ENCODE measurements at places on chromosomes 16 and 17.

DNA sequence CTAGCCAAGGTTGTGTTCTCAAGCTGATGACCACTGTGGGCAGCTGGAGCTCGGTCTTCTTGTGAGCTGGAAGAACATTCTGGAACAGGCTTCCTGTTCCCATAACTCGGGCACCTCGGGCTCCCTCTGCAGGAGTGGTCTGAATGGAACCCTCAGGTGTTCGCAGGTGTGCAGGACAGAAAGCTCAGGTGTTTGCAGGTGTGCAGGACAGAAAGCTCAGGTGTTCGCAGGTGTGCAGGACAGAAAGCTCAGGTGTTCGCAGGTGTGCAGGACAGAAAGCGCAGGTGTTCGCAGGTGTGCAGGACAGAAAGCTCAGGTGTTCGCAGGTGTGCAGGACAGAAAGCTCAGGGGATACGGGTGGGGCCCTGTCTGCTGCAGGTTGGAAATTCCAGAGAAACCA, 109.0 kb upstream of the CACNG5 start:
- DNase-seq = no peak

DNA sequence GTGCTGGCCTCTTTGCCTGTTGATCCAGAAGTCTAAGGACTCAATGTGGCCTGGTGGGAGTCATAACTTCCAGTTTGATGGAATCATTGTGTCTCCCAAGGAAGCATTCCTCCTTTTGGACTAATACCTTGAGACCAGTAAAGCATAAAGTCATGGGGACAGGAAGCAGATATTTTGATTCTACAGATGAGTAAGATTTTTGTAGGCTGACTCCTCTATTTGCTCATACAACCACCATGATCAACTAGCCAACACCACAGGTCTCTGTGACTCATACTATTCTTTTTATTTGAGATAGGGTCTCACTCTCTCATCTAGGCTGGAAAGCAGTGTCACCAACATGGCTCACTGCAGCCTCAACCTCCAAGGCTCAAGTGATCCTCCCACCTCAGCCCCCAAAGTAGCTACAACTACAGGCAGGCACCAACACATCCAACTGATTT, 6.2 kb downstream of the MT2A start:
- DNase-seq = no peak

GRCh38 chr17:81976332-81977210, 858 bp upstream of the ASPSCR1 start:
- no peak for DNase-seq

GRCh38 chr17:78166416-78166815, 2.0 kb upstream of the SYNGR2 start:
- no peak for DNase-seq

DNA sequence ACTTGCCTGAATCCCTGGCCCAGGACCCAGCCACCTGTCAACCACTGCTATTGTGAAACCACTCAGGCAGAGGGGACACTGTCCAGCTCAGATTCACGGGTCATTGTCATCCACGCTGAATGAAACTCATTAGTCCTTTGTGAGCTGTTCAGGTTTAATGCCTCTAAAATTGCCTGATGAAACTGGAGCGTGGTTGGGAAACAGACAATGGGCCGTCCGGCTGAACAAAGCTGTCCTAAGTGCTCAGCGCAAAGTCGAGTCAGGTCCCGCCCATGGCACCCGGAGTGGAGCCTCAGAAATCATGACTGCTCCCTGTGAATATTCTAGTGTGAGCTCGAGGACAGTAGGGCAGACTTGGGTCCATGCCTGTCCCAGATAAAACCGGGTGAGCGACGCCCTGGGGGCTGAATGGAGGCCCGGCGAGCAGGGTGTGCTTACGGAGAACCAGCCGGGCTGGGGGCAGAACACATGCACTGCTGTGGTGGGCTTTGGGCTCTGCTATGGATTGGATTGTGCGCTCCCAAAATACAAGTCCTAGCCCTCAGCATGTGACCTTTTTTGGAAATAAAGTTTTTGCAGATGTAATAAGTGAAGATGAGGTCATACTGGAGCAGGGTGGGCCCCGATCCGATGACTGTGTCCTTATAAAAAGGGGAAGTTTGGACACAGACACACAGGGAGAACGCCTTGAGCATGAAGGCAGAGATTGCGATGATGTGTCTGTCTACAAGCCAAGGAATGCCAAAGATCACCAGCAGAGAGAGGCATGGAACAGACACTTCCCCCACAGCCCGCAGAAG, 12.9 kb upstream of the CMIP start:
- no peak for DNase-seq

GRCh38 chr17:45857977-45858708, 13.5 kb downstream of the SPPL2C start:
- no peak for DNase-seq

GRCh38 chr16:57995721-57996405, 4.6 kb downstream of the ZNF319 start:
- no peak for DNase-seq

DNA sequence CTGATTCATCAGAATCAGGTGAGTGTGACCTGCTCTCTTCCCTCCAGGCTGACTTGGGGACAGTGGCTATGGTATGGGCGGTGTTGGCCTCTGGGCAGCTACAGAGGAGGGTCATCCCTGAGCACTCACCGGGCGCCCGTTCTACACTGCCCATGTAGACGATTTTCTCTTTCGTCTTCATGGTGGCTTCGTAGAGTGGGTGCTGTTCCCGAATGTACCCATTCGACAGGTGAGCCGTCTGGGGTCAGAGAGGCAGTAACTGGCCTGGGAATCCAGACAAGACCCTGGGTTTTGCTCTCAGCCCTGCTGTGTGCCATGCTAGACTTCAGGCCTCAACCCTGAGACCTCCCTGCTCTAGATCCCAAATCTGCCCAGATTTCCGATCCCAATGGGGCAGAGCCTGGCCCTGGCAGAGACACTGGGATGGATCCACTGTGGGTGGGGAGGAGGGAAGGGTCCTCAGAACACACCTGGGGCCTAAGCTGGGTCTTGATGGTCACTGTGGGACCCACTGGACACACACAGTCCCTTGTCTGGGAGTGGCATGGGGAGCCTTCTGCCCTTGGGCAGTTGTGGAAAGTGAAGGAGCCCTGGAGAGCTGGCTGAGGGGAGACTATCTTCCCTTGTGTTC, 13.2 kb downstream of the USP6 start:
- no peak for DNase-seq

DNA sequence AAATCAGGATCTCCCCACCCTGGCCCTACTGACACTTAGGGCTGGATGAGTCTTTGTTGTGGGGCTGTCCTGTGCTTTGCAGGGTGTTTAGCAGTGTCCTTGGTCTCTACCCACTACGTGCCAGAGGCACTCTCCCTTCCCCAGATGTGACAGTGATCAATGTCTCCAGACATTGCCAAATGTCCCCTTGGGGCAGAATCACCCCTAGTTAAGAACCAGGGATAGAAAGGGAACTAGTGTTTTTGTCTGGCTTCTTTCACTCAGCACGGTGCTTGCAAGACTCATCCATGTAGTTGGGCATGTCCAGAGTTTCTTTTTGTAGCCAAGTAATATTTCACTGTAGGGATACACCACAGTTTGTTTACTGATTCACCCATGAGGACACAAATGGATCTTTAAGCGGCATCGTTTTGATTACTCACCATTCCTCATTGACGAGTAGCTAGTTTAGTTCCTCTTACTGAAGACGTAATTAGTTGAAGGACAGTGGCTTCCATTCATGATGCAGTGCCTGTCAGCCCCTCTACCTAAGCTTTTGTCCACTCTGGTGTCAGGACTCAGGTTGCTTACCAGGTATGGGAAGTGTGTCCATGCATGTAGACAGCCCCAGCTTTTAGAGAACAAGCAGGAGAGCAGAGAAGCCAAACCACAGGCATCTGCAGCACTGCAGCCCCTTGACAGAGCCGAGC, 26.0 kb upstream of the ITGB4 start:
- no peak for DNase-seq

DNA sequence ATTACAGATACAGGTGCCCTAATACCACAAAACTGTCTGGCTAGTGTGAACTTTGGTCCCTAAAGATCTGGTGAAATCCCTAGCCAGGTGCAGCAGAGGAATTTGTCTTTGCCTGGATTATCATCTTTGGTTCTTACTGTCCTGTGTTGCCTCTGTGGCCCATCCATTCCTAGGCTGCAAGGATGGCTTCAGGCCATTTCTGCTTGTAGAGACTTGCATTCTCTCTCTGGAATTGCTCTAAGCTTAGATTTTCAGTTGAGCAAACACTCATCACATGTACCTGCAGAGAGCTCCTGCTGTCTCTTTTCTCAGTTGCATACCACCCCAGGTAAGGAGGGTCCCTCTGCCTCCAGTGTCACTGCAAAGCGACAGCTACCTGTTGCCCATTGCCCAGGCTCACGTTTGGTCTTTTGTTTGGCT, 114.9 kb downstream of the PRKCA start:
- DNase-seq = no peak

DNA sequence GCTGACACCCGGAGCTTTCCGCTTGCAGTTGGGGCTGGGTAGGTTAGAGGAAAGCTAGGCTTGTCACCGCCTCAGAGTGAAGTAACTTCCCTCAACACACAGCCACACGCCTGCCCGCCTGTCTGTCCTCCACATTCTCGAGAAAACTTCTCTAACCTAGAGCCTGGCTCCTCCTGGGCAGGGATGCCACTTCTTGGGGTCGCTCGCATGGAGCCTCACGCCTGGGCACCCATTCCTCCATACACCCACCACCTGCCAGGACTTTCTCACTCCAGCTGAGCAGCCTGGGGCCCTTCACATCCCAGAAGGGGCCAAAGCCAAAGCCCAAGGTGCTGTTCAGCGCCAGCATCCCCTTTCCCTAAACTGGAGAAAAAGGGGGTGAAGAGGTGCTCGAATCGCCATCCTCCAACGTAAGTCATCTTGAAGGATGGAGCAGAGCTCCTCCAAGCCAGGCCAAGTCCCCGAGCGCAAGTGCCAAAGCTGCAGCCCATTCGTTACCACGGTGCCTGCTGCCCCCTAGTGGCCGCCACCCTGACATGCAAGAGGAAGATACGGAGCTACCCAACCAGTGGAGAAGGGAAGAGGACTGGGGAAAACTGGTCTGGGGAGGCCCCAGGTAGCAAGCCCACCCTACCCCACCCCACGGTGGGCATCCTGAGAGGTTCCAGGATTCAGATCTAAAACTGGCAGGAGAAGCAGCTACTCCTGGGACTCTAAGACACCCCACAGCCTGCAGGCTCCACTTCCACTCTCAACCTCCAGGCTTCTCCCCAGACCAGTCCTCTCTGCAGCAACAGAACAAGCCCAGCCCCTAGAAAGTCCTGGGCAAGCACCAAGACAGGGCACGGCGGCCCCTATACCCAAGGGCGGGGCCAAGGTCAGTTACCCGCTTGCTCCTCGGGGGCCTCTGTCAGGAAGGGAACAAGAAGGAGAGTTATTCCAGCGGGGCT, 63.1 kb downstream of the MYO18A start:
- DNase-seq = no peak

GRCh38 chr17:35865412-35866340, 3.0 kb downstream of the HEATR9 start:
- DNase-seq = no peak

DNA sequence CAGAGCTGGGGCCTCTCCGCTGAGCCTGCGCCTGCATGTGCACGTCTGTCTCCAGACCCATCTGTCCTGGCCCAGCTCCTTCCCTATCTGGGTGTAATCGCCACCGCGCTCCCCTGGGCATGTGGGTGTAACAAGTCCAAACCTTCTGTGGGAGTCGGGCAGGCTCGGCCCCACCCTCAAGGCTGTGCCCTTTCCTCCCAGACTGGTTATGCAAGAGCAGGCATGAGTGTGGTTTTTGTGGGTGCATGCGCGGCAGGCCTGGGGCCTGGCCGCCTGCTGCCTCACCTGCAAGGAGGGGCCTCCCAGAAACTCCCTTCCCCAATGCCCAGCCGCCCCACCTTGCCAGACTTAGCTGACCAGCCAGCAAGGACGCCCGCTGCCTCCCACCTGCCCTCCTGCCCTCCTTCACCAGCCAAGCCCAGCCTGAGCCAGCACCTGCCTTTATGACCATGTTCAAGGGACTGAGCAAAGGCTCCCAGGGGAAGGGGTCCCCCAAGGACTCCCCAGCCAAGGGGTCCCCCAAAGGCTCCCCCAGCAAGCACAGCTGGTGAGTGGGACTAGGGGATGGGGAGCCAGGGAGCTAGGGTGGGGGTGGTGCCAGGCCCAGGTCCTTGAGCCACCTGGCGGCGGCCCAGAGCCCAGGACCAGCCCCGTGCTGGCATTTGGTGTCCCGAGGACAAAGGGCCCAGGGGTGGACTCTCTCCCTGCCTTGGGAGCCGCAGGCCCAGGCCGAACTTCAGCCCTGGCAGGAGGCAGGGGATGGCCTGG, at the start of gene EVPLL:
EVPLL (plus strand) TSS at position 342 of the 768 bp plus-strand sequence. CDS start 3,160 bp downstream, outside the sequence.
- no peak for DNase-seq

GRCh38 chr17:30476726-30477082, 504 bp upstream of the GOSR1 start:
- no peak for DNase-seq

DNA sequence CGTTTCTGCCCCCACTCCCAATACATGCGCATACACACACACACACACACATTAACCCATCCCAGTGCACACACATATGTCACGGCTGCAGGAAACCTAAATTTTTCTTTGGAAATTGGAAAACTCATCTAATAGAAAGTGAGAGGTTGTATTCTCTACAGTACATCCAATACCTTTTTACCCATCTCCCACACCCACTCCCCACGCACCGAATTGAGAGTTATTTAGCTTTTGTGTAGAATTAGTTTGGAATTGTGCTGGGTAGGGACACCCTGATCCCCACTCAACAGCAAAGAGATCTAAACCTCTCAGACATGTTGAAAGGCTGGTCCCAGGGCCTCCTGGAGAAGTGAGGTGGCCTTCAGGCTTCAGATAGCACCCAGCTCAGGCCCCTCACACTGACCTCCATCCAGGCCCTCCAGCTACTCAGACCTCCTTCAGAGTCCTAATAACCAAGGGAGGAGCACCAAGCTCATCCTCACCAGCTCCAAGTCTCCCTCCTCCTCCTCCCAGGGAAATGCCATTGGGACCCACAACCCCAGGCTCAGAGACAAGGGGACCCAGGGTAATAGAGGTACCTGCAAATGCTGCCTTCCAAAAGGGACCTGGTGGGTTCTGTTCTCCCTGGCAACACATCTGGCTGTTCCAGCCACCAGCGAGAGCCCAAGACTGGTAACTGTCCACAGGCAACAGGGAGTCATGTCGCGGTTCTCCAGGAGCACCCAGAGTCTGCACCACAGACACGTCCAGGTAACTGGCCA, 955 bp downstream of the HOXB13 start:
- no peak for DNase-seq

GRCh38 chr16:5581908-5582307, 484.3 kb upstream of the EEF2KMT start:
- no peak for DNase-seq

- DNase-seq = no peak
Observed at GRCh38 chr17:81381632-81382577, 13.4 kb upstream of the BAHCC1 start.

GRCh38 chr17:83050651-83051395, 28.6 kb upstream of the METRNL start:
- DNase-seq = peak; percentile 87
